Karpas-422 (cell line): ENCODE measurements at places on chromosomes 1 and 21. TPM values are rescaled to one million over a fixed set of nuclear protein-coding genes. Genes with fewer than 3 reads are reported as not detected.

DNA sequence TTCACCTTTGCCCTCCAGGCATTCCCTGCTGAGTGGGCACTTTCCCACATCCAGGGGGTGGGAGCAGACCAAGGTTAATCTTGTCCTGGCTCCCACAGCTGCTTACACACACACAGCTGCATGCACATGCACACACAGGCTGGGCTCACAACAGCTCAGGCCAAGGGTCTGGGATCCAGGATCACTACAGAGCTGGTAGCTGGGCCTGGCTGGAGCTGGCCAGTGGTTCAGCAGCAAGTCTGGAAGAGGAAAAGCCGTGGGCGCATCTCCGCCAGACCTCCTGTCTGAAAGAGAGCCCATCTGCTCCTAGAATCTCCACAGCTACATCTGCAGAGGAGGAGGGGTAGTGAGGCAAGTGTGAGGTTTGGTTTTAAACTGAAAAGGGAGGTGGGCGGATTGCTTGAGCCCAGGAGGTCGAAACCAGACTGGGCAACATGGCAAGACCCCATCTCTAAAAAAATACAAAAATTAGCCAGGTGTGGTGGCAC lies 3.8 kb downstream of the CDK18 start:
- no peak for DNase-seq

DNA sequence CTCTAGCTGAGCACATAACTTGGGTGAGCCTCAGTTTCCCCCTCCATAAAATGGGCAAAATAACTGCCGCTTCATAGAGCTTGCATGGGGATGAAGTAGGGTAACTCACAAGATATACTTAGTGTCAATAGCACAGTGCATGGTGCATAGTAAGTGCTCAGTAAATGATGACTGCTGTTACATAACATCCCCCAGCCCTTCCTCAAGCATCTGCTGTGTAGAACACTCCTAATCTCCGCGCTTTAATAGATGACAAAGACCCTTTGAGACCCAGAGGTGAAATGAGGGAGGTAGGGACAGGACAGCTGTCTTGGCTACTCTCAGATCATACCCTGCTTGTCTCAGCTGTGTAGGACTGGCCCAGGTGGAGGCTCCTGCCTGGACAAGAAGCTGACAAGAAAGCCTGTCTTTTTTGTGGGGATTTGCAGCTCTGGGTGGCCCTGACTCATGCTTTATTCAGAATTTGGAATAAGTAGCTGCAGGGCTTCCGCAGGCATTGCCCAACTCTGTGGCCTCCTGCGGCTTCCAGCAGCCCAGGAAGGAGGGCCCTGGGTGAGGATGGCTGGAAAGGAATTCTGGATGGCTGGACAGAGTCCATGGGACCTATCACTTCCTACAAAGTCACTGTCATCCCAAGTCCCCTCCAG lies 20.7 kb upstream of the PADI4 start:
- no peak for DNase-seq

GRCh38 chr1:43541721-43542401 lies 11.2 kb downstream of the PTPRF start:
- no peak for DNase-seq

DNA sequence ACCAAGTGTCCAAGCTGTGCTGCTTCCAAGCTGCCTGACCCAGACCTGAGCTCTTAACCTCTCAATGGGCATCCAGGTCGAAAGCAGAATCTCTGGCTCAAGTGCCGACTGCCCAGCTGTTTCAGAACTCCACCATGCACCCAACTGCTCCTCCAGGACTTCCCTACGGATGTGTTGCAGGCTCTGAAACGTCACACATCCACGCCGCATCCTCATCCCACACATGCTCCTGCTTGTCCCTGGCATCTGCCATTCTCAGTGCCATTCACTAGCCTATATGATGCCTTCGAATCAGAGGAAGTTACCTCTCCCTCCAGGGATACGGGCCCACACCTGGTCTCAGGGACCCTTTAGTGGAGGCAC lies 11.2 kb downstream of the PDZK1IP1 start:
- DNase-seq: no peak

DNA sequence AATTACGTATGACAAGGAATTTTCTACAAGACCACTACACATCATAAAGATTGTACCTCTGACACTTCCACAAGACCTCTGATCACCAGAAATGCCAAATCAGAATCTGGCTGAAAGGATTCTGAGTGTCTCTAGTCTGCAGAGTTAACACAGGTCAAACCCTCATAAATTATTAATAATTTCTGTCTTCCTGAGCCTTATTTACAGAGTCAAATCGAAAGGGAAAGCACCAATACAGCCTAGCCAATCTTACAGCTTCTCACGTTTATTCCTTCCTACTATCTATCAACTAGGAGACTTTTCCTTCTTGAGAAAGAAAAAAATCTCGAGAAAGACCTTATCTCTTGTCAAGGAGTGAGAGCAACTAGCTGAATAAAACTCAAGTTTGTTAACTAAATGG lies 2151.6 kb downstream of the MRPL39 start:
- DNase-seq: no peak

DNA sequence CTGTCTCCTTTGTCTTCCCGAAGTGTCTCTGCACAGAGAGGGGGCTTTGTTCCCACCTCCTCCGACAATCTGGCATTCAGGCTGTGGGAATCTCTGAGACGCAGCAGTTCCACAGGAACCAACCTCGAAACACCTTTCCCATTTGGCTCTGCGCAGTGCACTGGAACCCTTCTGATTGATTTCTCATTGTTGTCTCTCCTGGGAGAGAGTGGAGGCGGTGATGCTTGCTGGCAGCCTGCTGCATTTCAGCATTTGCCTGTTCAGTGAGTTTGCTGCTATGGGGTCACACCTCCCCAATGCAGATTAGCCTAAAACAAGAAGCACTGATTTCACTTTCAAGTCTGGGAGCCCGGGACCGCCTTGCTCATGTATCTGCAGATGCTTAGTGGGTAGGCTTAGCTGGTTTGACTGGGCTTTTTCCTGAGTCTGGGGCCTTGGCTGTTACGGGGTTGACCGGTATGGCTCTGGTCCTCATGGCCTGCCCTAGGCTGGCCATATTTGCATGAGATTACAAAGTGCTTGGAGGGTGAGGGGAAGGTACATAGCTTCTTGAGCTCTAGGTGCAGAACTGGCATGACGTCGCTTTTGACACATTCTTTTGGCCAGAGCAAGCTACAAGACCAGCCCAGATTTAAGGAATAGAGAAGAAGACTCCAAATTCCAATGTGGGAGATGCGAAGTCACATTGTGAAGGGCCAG lies 695.3 kb downstream of the PTPRU start:
- no peak for DNase-seq

GRCh38 chr1:87242445-87243185 lies 86.1 kb upstream of the LMO4 start:
- DNase-seq: no peak

GRCh38 chr1:232218955-232219865 lies 410.7 kb downstream of the SIPA1L2 start:
- DNase-seq: no peak

DNA sequence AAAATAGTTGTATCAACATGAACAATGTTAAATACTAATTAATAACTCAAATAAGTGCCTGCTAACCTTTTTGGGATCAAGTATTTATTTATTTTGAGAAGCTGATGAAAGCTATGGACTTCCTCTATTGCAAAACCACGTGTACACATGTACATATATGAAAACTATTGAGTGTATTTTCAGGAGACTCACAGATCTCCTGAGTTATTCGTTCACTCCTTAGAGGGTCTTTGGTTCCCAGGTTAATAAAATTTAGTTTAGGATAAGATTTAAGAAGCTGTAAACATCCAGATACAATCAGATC lies 130.5 kb downstream of the DISC1 start:
- DNase-seq: no peak

GRCh38 chr1:187051618-187052232 lies 223.0 kb downstream of the PLA2G4A start:
- peak; percentile 73 for DNase-seq

DNA sequence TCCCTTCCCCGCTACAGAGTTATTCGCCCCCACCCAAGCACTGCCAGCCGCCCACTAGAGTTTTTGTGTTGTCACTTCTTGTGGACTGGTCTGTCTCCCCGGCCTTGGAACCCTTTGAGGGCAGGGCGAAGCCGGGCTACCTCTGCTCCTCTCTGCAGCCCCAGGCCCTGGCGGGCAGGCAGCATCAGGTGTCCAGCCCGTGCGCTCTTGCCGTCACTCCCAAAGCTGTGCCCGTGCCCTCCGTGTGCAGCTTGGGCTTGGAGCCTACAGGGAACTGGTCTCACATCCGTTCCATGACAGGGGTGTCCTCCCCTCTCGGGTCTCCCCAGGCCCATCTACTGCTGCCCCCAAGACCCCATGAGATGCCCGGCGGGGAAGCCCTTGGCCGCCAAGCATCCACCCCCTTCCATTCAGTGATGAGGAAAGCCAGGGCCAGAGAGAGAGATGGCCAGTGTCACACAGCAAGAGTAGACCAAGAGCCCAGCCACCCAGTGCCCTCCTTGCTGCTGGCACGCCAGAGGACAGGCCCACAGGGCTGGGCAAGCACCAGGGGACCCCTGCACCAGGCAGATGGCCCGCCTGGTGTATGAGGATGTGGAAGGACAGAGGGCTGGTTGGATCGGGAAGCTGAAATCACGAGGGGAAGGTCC lies 15.3 kb upstream of the LDLRAP1 start:
- no peak for DNase-seq

DNA sequence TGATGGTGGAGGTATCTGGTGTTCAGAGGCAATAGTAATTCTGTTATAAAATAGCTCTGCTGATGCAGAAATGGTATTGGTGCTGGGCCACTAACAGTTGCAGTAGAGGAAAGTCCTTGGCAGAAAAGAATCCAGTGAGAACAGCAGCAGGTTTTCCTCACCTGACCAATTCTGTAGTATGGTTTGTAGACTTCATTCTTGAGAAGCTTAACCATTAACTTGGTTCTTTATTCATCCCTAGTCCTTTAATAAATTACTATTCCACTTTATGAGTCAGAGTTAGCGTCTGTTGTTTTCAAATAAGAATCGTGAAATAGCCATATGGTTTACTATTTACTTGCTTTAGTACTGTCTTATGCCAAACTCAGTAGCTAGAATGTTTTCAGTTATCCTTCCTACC lies 128.5 kb upstream of the SERTAD4 start:
- DNase-seq: no peak

- no peak for DNase-seq
These were observed 87.3 kb downstream of the USP24 start for GRCh38 chr1:55127827-55128343.

- no peak for DNase-seq
These were observed 528.2 kb downstream of the SMYD3 start for GRCh38 chr1:245978915-245979314.

DNA sequence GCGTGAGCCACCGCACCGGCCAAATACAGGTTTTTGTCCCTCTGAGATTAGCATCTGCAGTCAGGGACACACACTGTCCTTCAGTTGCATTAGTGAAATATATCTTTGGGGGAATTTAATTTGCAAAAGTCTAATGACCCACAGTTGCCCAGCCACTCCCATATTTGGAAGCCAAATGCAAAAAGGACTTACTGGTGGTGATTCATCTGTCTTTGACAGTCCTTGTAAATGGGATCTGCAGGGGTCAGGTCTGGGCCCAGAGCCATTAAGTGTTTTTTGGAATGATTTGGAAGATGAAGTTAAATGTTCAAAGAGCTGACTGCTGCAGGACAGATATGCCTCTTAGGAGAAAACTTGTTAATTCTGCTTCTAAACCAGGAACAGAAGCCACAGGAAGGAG lies 44.6 kb upstream of the DNASE2B start:
- no peak for DNase-seq

FAM131C gene
- total RNA-seq: not detected in 2 replicates

DNA sequence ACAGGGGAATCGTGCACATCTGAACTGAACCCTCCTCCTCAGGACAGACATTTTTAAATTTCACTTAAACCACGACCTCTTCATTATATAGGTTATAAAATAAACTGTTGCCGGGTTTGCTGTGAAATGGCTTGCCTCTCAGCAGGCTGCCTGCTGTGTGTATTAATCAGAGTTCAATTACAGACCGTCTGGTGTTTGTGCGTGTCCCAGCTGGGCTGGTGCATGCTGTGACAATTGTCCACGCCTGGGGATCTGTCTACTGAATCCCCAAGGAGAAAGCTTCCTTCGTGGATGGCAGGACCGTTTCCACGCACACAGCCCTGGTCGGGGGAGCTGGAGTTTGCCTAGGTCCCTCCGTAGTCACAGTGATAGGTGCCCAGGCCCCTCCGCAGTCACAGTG lies 13.4 kb upstream of the AGPAT3 start:
- DNase-seq: no peak

GRCh38 chr1:175015243-175015642 lies 8.0 kb downstream of the MRPS14 start:
- DNase-seq: no peak

GRCh38 chr21:34272321-34272720 lies 91.5 kb upstream of the KCNE2 start:
- DNase-seq: no peak

DNA sequence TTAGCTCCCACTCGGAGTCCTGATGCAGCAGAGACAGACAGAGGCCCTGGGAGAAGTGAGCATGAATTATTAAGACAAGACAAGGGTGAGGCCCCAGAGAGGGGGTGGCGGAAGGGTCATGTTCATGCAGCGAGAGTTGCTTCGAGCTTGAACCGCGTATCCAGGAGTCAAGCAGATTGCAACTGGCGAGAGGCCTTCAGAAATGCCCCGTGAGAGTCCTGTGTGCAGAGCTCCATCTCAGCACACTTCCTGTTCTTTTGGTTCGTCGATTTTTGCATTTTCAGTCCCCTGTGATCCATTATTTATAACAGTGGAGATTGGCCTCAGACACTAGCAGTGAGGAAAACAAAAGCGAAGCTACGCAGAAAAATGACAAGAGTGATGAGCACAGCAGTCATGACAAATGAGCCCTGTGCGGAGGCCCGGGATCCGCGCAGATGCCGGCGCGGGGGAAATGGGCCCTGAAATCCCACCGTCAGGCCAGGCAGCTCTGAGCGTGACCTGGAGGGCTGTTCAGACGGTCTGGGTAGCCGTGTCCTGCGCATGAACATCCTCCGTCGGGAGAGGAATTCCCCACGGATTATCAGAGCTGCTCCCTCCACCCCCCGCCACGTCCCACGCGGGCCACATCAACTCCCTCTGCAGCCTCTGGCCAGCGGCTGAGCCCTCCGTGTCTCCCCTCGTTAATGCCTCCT lies 15.0 kb downstream of the PDE9A start:
- no peak for DNase-seq

GRCh38 chr21:27802816-27803475 lies 836.1 kb upstream of the ADAMTS5 start:
- peak; percentile 80 for DNase-seq

DNA sequence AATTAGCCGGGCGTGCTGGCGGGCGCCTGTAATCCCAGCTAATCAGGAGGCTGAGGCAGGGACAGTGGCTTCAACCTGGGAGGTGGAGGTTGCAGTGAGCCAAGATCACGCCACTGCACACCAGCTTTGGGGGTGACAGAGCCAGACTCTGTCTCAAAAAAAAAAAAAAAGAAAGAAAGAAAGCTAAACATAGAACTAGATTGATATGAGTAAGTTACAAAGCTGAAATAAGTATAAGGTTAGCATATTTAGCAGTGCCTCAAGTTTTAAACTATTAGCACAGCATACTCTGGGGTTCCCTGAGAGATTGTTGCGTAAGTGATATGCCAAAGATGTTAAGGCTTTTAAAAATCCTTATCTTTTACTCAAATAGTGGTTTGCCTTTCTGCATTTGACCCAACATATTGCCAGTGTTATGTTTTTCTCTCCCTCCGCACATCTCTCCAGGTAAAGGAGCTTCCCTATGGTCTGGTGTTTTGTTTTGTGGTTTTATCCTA lies 126.1 kb downstream of the CD247 start:
- no peak for DNase-seq
